ENCODE measurements at places on chromosomes 11 and 22.

GRCh38 chr11:110293389-110293788 is 3.0 kb downstream of the RDX start:
- no peak for DNase-seq

DNA sequence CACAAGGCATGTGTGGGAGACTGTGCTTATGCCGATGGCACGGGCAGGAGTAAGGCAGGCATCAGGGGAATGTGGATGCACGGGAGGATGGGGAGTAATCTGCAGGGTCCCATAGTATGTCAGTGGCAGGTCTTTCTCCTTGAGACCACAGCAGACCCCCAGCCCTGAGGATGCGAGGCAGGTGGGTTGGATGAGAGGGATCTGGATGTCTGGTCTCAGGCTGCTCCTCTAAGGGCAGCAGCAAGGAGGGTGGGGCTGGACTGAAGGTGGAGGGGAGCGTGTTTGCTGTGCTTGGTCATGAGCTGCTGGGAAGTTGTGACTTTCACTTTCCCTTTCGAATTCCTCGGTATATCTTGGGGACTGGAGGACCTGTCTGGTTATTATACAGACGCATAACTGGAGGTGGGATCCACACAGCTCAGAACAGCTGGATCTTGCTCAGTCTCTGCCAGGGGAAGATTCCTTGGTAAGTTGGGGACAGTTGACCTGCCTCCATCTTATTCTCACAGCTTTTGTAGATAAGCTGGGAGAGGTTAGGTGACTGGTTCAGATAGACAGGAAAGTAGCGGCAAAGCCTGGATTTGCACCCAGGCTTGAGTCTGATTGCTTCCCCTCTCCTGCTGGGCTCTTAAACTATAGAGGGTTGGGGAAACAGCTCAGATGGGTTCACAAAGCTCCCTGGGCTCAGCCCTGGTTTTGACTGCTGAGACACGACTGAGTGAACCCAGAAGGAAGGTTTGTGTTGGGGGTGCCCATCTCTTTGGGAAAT is at the start of gene APOL1:
Gene APOL1 (plus strand): TSS at position 380 of the 769 bp plus-strand sequence. CDS start 1,823 bp downstream, outside the sequence.
- DNase-seq = no peak

DNA sequence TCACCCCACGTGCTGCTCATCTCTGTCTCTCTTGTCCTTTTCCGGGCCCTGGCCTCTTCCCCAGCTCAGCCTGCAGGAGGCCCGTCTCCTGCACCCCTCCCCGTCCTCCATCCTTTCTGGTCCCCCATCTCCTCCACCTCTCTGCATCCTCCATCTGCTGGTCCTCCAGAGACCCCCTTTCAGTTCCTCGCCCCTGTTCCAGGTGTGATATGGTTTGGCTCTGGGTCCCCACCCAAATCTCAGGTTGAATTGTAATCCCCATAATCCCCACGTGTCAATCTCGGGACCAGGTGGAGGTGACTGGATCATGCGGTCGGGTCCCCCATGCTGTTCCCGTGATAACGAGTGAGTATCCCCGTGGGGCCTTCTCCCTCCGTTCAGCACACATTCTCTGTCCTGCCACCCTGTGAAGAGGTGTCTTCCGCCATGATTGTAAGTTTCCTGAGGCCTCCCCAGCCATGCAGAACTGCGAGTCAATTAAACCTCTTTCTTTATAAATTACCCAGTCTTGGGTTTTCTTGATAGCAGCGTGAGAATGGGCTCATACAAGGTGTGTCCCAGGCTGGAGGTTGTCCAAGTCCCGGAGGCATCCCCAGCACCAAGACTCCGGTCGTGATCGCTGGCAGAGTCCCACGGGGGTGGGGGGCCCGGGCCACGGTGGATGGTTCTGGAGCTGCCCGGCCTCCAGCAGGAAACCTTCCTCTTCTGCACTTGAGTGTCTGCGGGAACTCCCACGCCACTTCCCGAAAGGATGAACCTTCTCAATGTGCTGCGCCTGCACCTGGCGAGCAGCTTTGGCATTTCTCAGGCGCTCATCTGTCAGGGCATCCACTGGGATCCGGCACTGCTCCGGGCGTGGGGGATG is 29.0 kb upstream of the TOLLIP start:
- no peak for DNase-seq

- no peak for DNase-seq
These were observed 886 bp upstream of the NIPSNAP1 start for GRCh38 chr22:29581799-29582198.

DNA sequence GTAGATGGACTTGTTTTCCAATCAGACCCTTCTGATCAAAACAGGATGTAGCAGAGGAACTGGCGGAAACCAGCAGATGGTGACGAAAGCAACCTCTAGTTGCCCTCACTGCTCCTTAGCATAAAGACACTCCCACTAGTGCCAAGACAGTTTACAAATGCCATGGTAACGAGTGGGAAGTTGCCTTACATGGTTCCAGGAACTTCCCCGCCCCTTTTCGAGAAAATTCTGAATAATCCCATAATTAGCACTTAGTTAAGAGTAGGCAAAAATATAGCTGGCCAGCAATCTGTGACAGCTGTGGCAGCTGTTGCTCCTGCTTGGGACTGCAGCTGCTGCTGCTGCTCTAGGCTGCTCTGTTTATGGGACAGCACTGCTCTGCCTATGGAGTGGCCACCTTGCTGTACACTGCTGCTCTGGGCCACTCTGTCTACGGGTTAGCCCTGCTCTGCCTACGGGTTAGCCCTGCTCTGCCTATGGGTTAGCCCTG is 33.4 kb upstream of the SORL1 start:
- DNase-seq = no peak

- DNase-seq = no peak
These were observed 304.8 kb upstream of the PITPNB start for GRCh38 chr22:28223826-28224225.

DNA sequence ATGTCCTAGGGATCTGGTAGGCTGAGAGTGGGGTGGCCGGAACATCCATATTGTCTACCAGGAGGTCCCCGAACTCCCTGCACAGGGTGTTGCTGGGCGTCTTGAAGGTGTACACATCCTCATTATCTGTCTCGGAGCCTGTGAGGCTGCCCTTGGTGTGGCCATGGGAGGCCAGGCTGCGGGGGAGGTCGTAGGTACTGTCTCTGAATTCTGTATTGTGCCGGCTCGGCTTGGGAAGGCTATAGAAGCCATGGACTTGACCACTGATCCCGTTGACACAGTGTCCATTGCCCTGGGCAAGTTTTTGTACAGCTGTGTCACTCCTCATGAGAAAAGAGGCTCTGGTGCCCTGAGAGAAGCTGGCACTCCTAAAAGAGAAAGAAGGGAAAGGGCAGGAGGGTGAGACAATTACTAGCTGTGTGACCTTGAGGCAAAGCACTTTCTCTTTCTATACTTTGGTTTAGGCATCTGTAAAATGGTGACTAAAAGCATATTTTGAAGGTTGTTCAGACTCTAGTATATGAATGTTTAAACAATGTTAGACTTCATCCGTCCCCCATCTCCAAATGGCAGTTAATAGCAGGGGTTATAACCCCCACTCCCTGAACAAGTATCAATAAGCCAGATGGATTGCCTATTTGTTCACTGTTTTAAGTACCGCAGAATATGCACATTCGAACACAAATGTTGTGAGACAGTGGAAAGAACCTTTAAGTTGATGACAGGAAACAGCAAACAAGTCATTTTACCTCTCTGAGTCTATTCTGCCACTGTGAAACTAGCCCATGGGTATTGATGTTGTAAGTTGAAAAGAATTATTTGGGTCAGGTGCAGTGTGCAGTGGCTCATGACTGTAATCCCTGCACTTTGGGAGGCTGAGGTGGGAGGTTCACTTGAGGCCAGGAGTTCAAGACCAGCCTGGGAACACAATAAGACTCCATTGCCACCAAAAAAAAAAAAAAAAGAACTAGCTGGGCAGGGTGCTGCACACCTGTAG is 38.3 kb downstream of the USP35 start:
- no peak for DNase-seq

DNA sequence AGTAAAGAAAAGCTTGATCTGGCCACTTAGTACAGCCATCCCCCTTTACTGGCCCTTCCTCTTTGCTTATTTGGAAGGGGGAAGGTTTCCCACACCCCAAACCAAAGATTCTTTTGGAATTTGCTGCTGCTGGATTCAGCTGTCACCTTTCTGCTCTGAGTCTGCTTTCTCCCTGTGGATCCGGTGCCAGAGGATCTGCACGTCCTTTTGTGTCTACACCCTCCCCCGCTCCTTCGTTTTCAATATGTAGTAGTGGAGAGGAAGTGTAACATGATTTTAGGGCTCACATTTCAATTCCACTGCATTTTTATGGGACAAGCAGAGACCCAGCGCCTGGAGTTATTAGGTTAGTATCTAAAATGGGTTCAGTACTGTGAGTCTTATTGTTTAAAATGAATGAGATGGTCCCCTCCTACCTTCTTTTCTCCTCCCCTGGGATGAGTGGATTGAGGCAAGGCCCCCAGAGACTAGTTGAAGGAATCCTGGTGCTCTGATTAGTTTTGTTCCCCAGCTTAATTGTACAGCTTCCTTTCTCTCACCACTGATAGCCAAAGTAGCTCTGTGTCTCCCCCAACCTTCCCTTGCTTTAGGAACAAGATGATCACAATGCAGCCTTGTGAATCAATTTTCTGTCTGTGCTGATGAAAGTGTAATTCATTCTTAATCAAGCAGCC is 30.5 kb upstream of the CABP7 start:
- no peak for DNase-seq

DNA sequence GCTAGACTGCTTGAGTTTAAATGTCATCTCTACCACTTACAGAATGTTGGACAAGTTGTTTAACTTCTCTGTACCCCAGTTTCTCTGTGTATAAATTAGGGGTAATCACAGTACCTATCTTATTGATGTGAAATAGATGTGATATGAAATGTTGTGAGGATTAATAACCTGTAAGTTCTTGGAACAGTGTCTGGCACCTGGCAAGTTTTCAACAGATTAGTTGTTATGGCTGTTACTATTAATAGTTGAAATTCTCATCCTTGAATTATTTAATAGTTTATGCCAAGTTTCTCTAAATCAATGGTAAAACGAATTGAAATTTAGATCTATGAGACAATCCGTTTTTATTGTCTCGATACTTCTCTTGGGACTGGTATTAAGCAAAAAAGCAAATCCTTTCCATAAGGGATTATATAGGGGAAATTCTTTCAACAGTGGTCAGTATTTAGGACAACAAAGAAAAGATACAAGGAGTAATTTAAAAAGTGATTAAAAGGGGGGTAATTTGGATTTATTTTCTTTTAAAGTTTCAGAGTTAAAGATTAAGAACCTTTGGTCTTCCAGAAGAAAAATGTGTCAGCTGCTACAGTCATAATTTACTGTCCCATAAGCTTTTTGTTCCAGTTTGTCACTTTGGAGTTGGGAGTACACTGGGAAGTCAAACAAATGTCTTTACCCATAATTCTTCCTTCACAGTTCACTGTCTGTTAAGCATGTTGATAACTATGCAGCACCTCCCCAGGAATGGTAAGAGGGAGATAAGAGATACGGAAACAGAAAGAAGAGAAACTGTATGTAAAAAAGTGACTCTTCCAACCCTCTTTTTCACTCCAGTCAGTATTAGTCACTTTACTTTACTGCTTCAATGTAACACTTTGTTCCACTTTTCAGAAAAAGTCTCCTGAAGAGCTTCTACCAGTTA is 13.2 kb downstream of the PDE3B start:
- DNase-seq = no peak

GRCh38 chr11:66337103-66337899 is 1.1 kb upstream of the RIN1 start:
- no peak for DNase-seq

- DNase-seq = no peak
These were observed 7.6 kb downstream of the WNT7B start for GRCh38 chr22:45969414-45969799.

DNA sequence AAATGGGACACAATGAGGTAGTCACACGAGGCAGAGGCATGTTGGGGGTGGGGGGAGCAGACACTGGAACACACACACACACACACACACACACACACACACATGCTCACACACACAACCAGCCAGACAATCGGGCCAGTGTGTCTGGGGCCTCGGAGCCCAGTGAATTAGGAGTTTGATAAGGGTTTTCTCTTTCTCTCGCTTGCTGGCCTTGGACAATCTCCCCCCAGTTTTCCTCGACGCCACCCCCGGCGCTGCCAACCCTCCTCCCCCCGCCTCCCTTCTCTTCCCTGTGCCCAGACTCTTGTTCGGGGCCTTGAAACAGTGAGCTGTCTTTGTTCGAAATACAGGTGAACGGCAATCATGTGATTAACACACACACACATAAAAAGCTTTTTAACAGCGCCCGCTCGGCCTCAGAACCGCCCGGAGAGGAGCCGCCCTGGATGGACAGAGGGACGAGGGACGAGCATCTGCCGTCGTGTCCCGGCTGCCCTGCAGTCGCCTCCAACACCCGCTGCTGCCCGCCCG is 1.5 kb upstream of the SOX10 start:
- DNase-seq = no peak

- no peak for DNase-seq
These were observed 46.3 kb upstream of the ANO3 start for GRCh38 chr11:26285608-26286007.

DNA sequence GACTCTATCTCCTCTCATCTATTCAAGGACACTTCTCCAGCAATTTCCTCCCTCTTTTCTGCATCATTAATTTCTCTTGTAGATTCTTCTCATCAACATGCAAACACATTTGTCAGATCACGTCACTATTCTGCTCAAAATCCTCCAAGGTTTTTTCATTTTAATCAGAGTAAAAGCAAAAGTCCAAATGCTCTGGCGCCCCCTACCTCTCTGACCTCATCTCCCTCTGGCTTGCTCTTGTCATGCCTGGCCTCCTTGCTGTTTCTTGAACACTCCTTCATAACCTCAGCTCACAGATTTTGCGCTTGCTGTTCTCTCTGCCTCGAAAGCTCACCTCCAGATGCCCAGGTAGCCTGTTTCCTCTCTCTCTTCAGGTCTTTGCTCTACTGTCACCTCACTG is 22.4 kb downstream of the RTCB start:
- no peak for DNase-seq

GRCh38 chr11:32874132-32874531 is 18.5 kb upstream of the QSER1 start:
- DNase-seq = no peak

All from activated CD4-positive, CD25-positive, alpha-beta regulatory T cell (primary cell).